ENCODE measurements at places on chromosomes 4 and X.

GRCh38 chrX:72395237-72395636 lies 89.5 kb upstream of the CITED1 start:
- DNase-seq, result no peak

- DNase-seq, result no peak
These were observed 81.7 kb downstream of the RELL1 start for GRCh38 chr4:37604461-37604860.

DNA sequence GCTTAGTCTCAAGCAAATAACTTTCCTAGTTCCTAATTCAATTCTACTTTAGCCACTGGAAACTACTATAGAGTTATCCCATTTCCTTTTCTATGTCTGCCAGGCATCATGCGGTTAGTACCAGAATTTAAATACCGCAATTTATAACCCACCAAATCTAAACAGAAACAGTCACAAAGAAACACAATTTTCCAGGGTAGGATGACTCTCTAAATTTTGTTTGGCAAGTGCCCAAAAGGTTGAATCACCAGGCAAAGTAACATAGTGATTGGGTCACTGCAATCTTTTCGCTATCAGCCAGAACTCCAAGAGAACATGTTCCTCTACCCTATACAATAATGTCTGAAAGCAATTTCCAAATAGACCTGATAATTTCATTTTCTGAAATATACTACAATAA lies 240.2 kb upstream of the GRIA3 start:
- DNase-seq, result no peak

DNA sequence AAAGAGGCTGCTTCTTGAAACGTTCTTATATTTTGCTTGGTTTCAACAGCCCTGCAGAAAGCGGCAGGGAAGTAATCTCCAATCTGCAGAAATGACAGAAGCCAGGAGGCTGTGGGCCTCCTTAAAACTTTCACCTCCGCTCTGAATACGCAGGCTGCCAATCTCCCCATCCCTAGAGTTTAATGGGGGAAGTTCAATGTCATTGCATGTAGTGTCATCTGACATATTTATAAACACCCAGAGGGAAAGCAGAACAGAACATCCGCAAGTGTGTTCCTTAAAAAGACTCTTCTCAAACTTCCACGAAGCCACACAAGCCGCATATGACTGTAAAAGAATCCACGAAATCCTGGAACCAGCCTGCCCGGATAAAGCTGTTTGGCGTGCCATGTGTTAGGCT lies 148.8 kb upstream of the TBL1X start:
- DNase-seq, result no peak

- DNase-seq, result no peak
These were observed 8.1 kb downstream of the RTL5 start for GRCh38 chrX:72123471-72124185.

DNA sequence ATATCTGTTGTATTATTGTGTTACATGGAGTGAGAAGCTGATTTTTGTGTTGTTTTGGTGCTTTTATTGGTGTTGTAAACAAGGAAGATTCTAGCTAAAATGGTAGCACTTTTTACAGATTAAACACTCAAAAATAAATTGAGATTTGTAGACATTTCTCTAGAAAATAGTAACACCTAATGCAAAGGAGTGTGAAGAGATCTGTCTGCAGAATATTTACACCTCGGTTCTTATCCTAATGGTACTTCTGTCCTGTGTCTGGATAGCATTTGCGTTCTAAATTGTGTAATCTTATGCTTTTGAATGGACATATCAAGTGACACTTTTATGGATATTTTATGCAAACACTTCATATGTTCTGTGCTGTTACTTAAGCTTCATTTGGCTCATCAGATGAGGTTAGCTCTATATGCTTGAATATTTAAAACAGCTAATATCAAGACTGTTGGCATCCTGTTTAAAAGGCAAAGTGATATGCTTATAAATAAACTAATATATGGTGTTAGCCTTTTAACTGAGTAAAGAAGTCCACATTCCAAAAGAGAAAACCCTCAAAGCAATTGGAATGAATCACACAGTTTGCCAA lies 6.0 kb downstream of the PCDH7 start:
- DNase-seq, result no peak

- no peak for DNase-seq
These were observed 530.4 kb upstream of the INTU start for GRCh38 chr4:127102361-127102760.

- DNase-seq, result no peak
These were observed 1831.4 kb downstream of the ARAP2 start for GRCh38 chr4:34412911-34413310.

GRCh38 chrX:115266300-115266699 lies 23.2 kb upstream of the LUZP4 start:
- DNase-seq, result no peak

DNA sequence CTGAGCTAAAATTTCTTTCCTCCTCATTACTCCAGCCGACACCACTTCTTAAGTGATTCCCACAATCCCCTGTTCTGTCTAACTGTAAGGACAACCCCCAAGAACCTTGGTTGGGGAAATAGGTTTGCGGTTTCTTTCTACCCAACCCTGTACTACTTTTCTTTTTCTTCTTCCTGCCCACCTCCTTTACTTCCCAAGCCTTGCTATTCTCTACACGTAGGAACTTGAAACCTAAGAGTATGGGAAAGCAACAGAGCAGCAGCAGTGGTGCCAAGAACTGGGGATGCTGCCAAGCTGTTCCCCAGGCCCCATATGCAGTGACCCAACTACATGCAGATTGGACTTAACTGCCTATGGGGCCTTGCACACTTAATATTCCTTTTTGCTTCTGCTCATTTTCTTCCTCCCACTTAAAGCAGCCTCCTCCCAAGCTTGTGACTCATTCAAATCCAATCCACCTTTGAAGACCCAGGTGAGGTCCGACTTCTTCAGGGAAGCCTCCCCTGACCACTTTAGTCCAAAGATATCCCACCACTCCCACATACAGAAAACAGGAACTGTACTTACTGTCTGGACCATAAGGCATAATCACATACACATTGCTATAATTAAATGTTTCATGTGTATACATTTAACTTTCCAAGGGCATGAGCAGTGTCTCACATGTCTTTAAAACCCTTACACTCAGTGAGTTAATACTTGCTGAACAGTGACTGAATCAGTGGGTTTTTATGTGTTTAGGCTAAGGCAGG lies 1.7 kb downstream of the FAM120C start:
- no peak for DNase-seq

DNA sequence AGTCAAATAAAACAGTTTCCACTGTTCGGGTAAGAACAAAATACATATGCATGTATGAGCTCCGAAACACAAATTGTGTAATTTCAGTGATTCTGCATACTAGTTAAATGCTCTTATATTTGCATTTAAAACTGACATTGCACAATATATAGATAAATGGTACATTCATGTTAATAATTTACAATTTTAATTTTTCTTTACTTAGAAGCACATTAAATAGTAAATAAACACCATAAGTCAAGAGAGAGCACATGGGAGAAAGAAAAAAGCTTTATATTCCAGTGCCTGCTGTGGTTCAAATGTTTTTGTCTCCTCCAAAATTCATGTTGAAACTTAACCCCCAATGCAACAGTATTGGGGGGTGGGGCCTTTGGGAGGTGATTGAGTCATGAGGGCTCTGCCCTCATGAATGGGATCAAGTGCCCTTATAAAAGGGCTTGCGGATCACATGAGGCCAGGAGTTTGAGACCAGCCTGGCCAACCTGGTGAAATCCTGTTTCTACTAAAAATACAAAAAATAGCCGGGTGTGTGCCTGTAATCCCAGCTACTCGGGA lies 322.9 kb downstream of the BCOR start:
- no peak for DNase-seq

- DNase-seq, result no peak
These were observed 270.1 kb downstream of the TMA16 start for GRCh38 chr4:163764569-163764968.

GRCh38 chr4:25654971-25655963 lies at the start of gene SLC34A2:
Gene SLC34A2 (plus strand): TSS chr4:25655851. CDS start chr4:25662501, 6,650 bp downstream.
- no peak for DNase-seq

GRCh38 chr4:6777636-6778281 lies 4.8 kb upstream of the KIAA0232 start:
- DNase-seq, result no peak

DNA sequence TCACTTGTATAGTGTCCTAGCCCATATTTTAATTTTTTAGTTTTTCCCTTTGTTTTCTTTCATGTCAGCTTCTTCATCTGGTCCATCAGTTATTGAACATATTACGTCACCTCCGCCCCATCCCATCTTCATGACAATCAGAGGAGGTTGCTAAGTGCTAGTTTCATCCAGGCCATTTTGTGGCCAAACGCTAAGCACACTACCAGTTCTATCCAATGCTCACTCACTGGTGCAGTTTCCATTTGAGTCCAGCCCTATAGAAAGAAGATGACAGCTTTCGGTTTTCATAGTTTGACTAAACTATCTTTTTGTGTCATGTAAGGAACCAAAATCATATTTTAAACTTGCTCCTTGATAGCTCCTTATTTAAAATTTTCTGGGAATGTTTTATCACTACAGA lies 304.2 kb downstream of the TENM3 start:
- no peak for DNase-seq

DNA sequence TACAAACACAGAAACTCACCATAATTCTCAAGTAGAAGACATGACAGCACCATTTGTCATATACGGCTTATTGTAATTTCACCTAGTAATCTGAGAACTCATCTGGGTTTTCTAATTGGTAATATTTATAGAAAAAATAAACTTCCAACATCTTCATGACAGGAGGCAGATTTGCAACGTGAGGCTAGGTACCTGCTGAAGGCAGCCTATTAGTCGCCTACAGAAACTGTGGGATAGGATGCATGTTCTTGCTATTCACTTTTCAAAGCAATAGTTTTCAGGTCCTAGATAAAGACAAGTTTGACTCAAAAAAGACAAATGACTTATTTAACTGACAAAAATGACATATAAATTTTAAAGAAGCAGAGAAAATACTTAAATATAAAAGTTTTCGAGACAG lies 2.9 kb downstream of the ZNF732 start:
- no peak for DNase-seq

DNA sequence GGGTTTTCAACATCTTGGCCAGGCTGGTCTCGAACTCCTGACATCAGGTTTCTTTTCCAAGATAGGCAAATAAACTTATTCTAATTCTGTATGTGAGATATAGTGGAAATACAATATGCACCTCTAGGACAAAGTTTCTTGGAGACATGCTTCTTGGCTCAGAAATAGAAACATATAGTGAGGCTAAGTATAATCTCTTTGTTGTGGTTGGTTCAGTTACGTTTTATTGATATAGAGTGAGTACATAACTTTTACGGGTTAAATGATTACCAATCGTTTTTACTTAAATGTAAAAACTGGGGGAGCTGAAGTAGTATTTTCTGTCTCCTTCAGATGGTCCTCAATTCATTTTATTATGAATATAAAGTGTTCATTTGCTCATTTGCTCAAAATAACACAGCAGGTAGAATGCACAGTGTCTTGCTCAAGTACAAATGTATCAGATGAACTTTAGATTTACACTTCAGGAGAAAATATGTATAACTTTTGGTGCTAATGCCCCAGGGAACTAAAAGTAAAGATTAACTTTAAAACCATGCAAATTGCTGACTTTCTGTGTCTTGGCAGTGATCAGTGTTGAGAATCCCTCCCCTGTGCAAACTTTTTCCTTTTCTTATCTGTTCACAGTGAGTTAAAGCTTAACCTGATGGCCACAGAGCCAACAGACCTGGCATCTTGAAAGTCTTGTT lies 77.6 kb downstream of the AFF1 start:
- no peak for DNase-seq
